NCI-H1417 (cell line): ENCODE measurements at places on chromosomes 5 and 9.

- DNase-seq = no peak
Observed at GRCh38 chr5:153543959-153544470, 53.5 kb downstream of the GRIA1 start.

GRCh38 chr9:28848671-28849070 lies 1275.4 kb upstream of the C9orf72 start:
- DNase-seq = no peak

GRCh38 chr5:97528941-97529340 lies 345.9 kb upstream of the RIOK2 start:
- peak; percentile 76 for DNase-seq

GRCh38 chr5:138610918-138611677 lies 35.9 kb upstream of the HSPA9 start:
- peak; percentile 35 for DNase-seq

GRCh38 chr9:89278997-89279739 lies 31.8 kb upstream of the CKS2 start:
- peak; percentile 21 for DNase-seq

GRCh38 chr9:89850631-89851325 lies 246.0 kb downstream of the GADD45G start:
- DNase-seq = no peak
